Amniotic epithelial cell (primary cell): ENCODE measurements at places on chromosomes 7 and 10.

GRCh38 chr10:85558533-85558932 lies 808.1 kb downstream of the GRID1 start:
- DNase-seq, result no peak

- no peak for DNase-seq
These were observed 794.5 kb upstream of the IGFBP3 start for GRCh38 chr7:46715579-46715978.

GRCh38 chr10:128084991-128085390 lies 41.2 kb downstream of the MKI67 start:
- DNase-seq, result no peak

- peak; percentile 46 for DNase-seq
These were observed 12.0 kb upstream of the TMEM213 start for GRCh38 chr7:138785587-138786437.

DNA sequence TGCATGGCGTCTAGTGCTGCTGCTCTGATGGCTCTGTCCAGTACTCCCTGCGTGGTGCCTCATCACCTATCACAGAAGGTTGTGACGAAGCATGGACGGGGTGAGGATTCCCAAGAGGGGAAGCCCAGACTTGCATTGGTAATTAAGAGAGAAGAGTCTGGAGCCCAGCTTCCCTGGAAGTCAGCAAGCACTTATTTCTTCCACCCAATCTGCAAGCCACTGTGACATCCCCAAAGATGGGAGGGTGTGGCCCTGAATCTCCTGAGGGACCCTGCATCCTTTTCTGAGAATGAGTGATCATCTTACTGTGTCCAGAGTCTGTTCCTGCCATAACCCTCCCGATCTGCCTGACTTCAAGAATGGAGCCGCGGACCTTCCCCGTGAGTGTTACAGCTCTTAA lies 166.7 kb downstream of the PTPN20 start:
- DNase-seq, result no peak

- no peak for DNase-seq
These were observed 366.4 kb upstream of the POM121L12 start for GRCh38 chr7:52669031-52669430.

GRCh38 chr7:47371733-47372368 lies 210.1 kb downstream of the TNS3 start:
- DNase-seq, result peak; percentile 24

GRCh38 chr10:11478807-11479206 lies 132.6 kb downstream of the USP6NL start:
- no peak for DNase-seq

DNA sequence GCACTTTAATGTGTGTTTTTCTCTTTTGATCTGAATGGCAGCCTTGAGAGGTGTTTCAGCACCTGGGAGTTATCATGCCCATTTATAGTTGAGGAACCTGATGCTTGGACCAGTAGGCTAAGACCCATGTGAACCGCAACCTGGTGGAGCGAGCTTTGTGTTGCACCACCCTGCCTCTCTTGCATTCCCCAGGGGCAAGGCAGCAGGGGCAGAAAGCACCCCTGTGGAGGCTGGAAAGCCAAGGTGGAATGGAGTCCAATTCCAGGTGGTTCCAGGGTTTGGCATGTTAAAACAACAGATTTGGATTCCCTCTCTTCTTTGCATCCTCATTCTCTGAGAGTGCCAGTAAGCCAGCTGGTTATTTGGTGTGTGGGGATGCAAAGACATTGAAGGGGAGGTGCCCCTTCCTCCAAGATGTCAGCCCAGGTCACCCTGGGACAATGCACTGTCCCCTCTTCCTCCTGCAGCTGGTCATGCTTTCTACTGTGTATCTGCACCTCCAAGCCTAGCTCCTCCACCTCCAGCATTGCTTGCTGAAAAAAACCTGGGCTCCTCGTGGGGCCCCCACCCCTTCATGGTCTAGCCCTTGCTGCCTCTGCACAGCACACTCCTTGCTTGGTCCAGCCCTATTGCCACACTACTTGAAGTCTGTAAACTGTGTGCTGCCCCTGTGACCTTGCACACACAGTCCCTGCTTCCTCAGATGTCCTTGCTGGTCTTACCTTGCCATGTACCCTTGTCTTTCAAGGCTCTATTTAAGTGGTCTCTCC lies 5.6 kb upstream of the CDH23 start:
- DNase-seq, result no peak

DNA sequence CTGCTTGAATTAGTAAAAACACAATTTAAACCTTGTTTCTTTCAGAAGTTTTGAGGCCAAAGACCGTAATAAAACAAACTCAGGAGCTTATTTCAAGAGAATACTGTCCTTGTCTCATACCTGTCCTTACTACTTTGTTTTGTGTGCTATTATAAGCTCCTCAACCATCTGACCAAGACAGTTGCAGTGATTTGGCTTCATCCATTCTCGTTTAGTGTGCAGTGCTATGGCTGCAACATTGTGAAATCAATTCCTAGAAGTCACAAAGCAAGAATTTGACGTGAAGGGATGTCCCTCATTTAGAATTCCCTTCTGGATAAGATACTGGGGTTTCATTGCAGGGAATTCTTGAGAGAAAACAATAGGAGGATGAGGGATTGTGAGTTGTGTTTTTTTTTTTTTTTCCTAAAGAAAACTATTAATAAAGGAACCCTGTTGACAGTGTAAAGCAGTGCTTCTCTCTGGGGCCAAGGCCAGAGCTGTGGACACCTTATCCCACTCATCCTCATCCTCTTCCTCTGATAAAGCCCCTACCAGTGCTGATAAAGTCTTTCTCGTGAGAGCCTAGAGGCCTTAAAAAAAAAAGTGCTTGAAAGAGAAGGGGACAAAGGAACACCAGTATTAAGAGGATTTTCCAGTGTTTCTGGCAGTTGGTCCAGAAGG lies at the start of gene OIT3:
OIT3 (plus strand) TSS at position 604 of the 663 bp plus-strand sequence. CDS start 60 bp downstream, outside the sequence.
- peak; percentile 21 for DNase-seq

DNA sequence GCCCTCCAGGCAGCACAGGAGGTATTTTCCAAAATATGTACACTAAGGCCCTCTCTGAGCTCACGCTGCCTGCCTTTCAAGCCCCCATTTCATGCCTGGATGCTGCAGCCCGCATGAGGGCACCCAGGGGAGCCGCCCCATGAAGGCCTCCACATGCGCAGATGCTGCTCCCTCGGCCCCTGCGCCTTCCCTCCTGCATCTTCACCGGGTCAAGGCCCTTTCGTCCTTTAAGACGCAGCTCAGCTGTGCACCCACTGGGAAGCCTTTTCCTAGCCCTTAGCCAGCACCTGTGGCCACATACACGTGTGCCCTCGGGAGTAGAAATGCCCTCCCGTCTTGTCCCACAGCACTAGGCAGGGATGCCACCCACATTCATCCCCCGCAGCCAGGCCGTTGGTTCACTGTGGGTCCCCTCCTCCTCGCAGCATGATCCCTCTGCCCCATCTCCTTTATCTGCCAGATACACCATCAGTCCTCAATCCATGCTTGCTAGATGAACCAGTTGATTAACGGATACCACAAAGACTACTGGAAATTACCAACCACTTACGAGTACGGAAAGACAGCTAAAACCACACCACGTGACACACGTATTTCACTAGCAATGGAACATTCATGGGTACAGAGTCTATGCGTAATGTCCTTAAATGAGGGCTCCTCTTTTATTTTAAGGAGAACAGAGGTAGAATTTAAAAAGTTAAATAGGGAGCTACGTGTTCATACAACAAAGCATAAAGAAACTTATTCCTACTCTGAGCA lies 278.0 kb downstream of the TNS3 start:
- DNase-seq, result no peak

- no peak for DNase-seq
These were observed 317 bp downstream of the PDZD7 start for GRCh38 chr10:101030496-101031127.

- DNase-seq, result no peak
These were observed 15.8 kb upstream of the ACHE start for GRCh38 chr7:100911484-100911883.

DNA sequence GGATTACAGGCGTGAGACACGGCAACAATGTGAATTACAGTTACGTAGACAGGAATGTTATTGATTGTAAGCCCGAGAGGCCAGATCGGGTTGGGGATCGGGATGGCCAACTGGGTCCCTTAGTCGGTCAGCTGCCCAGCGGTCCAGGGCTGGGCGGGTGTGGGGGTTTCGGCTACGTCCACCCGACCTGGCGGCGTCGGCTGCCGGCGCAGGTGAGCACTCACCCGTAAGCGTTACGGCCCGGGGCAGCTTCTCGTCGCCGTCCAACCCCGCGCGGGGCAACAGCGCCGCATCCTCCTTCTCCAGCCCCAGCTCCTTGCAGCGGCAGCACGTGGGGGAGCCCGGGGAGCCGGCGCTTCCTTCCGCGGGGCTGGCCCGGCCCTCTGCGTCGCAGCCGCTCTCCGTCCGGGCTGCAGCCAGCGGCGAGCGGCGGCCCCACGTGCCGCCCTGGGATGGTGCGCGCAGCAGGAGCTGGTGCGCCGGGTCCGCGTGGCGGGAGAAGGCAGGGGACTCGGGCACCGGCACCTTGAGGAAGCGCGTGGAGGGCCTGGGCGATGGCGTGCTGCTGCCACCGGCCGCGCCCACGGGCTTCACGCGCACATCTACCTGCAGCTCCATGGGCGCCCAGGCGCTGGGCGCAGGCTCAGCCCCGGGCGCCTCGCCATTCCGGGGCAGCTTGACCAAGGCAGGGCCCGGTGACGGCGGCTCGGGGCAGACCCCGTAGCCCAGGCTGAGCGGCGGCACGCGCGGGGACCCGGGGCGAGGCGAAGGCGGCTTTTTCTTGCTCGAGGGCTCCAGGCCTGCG lies 609 bp downstream of the KLRG2 start:
- DNase-seq, result no peak

GRCh38 chr7:2631946-2632732 lies at the start of gene TTYH3:
TSS of gene TTYH3 (plus strand) at chr7:2631986. CDS start at chr7:2632156, 170 bp downstream.
- DNase-seq, result no peak

- DNase-seq, result no peak
These were observed 1237.3 kb downstream of the XPNPEP1 start for GRCh38 chr10:108685863-108686531.

GRCh38 chr7:47940088-47941013 lies 7.9 kb downstream of the PKD1L1 start:
- no peak for DNase-seq

- no peak for DNase-seq
These were observed 30.1 kb downstream of the NEUROD6 start for GRCh38 chr7:31310321-31310935.

- no peak for DNase-seq
These were observed 14.3 kb upstream of the XPNPEP1 start for GRCh38 chr10:109937460-109938065.

GRCh38 chr10:28906415-28906814 lies 229.1 kb downstream of the BAMBI start:
- no peak for DNase-seq

DNA sequence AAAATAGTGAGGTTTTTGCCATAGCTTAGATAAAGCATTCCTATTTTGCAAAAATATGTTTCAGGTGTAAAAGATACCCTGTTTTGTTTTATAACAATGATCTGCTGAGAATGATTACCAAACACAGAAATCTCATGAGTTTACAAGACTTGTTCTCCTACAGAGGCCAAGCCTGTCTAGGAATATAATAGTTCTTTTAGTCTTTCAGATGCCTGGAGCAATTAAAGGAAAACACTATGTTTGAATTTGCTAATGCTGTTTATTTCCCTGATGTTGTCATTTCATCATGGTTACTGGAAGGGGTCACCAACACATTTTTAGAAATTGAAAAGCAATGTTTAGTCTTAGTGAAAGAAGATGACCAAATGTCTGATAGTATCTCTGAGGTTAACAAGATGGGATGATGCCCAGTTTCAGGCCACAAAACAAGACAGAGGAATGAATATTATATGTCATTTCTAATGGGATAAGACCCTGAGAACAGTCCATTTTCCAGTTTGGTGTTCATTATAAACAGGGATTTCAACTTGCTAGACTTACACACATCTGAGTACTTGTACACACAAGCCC lies 559.9 kb downstream of the INHBA start:
- DNase-seq, result no peak

- no peak for DNase-seq
These were observed 638 bp downstream of the IQCE start for GRCh38 chr7:2559283-2559950.

GRCh38 chr7:152551304-152552036 lies 115.7 kb upstream of the KMT2C start:
- no peak for DNase-seq

DNA sequence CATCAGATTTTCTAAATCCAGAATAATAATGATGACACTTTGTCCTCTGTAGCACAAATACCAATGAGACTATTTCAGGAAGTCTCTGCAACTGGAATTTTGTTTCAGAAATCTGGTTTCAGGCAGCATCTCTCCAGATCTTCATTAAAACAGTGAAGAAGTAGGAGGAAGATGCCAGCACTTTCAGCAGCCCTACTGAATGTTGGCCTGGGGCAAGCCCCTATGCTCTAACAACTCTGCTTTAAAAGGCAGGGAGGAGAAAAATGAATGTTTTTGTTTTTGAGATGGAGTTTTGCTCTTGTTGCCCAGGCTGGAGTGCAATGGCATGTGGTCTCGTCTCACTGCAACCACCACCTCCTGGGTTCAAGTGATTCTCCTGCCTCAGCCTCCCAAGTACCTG lies 7.2 kb upstream of the CAV1 start:
- no peak for DNase-seq

DNA sequence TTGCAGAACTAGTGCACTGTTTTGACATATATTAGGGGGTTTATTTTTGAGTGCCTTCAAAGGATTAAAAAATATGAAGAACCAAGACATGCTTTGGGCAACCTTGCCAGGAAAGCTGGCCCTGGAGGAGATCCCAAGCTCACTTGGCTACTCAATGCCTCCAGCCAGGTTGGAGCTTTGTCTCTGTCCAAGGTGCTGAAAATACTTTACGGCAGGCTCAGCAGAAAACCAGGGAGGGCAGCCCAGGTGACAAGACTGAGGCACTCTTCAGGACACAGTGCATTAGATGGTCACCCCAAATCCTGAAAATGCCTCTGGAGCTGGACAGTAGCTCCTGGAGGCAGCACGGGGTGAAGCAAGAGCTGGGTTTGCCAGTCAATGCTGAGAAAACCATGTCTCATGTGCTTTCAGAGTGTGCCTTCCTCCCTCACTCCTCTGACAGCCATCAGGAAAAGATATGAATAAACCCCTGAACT lies 5.8 kb upstream of the KCNH2 start:
- peak; percentile 32 for DNase-seq

DNA sequence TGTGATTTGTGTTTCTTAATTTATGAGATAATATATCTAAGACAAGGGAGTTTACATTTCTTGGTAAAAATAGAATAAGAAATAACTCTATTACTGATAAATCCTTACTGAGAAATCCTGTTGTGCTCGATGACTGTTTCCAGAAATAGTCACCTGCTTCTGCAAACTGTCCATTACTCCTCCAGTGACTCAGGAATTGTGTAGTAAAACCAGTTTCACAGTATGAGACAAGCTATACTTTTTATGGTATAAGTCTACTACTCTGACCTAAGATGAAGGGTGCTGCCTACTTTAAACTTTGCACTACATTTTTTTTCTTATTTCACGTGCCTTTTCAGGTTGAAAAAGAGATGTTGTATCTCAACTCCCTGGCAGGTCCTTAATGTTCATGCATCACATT lies 6.8 kb upstream of the ANKRD22 start:
- DNase-seq, result peak; percentile 29

- peak; percentile 44 for DNase-seq
These were observed 754 bp downstream of the SEMA3D start for GRCh38 chr7:85186083-85186520.
